ENCODE measurements at places on chromosomes 7 and 10.
A peak's percentile ranks its signal among the peaks of the same experiment; 100 is the strongest.

DNA sequence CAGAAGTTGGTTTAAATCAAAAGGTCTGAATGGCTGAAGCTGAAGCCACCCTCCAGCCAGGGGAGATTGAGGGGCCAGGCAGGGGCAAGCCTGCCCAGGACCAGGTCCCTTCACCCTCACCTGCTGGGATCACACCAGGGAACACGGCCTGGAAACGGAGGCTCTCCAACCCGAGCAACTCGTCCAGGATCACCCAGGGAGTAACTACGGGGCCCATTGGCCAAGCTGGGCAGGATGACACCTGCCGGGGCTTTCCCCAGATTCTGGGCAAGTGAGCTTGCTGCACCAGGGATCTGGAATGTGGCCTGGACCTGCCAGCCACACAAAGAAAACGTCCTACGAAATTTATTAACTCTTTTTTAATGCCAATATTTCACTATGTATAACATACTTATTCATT, 30.4 kb upstream of the PPP2R2D start:
- no peak for DNase-seq

- DNase-seq: peak; percentile 50
These were observed 97.4 kb upstream of the PIK3CG start for GRCh38 chr7:106767498-106768323.

GRCh38 chr10:82738592-82738991, 863.6 kb downstream of the NRG3 start:
- no peak for DNase-seq

DNA sequence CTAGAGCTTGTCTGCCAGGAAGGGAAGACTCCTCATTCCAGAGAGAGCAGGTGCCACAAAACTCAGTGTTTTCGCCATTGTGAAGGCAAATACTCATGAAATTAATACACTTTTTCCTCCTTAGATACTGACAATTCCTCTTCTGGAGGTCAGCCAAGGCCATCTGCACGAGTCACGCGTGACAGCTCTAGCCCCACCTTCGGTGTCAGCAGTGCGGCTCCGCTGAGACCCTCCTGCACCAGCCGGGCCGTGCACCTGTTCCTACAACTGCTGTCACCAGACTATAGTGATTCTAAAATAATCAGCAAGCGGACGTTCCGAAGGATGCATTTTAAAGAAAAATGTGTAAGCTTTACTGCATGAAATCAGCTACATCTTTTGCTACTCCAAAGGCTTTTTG, 127.7 kb downstream of the DIP2C start:
- no peak for DNase-seq

DNA sequence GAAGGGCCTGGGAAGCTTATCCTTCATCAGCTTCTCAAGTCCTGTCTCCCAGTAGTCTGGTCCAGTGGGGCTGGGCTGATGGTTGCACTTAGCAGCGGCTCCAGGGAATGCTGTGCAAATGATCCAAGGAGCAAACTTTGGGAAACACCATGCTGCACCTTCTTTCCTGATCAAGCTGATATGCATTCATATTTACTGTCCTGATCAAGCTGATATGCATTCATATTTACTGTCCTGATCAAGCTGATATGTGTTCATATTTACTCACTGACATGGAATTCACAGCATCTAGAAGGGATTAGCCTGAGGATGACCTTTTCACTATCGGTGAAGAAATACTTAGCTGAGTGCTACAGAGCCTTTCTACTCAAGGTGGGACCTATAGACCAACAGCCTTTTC, 330.7 kb downstream of the BMPER start:
- DNase-seq: no peak

- DNase-seq: peak; percentile 32
These were observed 664.0 kb downstream of the XPNPEP1 start for GRCh38 chr10:109259293-109259692.

DNA sequence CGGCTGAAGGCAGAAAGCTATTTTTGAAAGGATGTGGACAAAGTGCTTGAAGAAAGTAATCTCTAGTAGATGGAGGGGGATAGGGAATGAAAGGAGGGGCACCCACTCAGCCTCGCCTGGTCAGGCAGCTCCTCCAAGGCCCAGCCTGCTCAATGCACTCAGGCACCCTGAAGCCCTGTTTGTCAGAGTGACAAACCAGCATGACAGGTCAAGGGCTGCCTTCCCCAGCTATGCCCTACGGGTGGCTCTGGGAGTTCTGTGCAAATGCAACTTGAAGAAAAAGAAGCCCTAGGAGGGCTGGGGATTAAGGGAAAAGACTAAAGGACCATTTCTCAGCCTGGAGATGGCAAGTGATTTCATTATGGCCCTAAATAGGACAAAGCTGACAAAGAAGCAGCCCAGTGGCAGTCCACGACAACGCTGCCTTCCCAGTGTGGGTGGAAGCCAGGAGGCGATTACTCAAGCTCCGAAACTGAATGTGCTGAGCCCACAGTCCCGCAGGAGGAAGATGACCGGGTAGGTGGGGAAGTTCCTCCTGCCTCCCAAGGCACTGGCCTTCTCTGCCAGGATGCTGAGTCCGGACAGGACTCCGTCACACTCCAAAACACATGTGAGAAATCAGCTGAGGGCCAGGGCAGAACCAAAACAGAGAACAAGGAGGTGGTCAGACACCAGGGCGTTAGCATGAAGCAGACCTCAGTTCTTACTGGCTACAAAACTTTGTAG, 16.3 kb downstream of the LIPA start:
- peak; percentile 82 for DNase-seq

- peak; percentile 63 for DNase-seq
These were observed 1.1 kb upstream of the TNS3 start for GRCh38 chr7:47582764-47583738.

- no peak for DNase-seq
These were observed 69.4 kb downstream of the FAM204A start for GRCh38 chr10:118272767-118273166.

GRCh38 chr10:1411956-1412355, 325.4 kb downstream of the ADARB2 start:
- DNase-seq: no peak

GRCh38 chr10:5902511-5903274, 12.7 kb downstream of the FBH1 start:
- DNase-seq: no peak

GRCh38 chr10:101495324-101495925, 92.6 kb downstream of the POLL start:
- peak; percentile 9 for DNase-seq

- DNase-seq: peak; percentile 59
These were observed 18.9 kb downstream of the SGMS1 start for GRCh38 chr10:50604809-50605208.

DNA sequence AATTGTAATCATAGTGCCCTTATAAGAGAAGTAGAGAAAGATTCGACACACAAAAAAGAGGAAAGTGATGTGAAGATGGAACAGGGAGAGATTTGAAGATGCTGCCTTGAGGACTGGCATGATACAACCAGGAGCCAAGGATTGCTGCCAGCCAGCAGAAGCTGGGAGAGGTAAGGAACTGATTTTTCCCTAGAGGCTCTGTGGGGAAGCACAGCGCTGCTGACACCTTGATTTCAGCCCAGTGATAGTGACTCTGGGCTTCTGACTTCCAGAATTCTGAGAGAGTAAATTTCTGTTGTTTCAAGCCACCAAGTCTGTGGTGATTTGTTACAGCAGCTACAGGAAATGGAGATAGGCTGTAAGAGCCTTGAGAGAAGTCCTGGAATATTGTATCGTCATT, 98.2 kb downstream of the RAB11FIP2 start:
- no peak for DNase-seq

DNA sequence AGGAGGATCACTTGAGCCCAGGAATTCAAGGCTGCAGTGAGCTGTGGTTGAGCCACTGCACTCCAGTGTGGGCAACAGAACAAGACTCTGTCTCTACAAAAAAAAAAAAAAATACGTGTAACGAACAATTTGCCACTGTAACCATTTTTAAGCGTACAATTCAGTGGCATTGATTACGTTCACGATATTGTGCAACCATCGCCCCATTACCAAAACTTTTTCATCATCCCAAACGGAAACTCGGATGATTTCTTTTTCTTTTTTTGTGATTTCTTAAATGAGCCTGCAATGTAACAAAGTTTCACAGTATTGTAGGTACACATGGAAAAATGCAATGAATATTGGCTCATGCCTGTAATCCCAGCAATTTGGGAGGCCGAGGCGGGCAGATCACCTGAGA, 9.5 kb downstream of the GRIFIN start:
- no peak for DNase-seq

- no peak for DNase-seq
These were observed 85.7 kb downstream of the LRGUK start for GRCh38 chr7:134212576-134213546.

- no peak for DNase-seq
These were observed 22.9 kb downstream of the PIK3AP1 start for GRCh38 chr10:96697438-96697837.

DNA sequence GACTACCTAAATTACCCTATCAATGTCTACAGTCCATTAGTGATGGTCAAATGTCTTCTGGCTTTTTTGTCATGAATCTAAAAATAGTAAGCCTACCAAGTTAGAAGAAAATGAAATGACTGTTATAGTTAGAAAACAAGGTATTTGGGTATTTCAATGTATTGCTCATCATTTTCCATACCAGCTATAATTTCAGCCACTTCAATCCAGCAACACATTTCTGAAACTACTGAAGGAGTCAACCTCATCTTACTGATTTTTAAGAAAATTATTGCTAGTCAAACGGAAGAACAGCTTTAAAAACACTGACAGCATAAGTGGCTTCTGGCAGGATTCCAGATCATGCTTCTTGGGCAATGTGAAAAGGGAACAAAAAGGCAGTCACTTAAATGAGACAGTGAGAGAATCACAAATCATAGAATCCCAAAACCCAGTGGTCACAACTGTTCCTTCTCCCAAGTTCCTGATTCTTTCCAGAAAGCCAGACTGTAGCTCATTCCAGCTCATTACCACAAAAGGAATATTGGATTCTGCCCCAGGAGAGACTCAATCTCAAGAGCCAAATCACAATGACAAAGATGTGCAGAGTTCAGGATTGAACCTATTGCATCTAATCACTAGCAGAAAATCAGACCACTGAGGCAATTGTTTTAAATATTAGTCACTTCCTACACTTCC, 61.2 kb upstream of the LRRN3 start:
- peak; percentile 49 for DNase-seq

GRCh38 chr10:7157091-7157490, 253.7 kb downstream of the SFMBT2 start:
- no peak for DNase-seq

DNA sequence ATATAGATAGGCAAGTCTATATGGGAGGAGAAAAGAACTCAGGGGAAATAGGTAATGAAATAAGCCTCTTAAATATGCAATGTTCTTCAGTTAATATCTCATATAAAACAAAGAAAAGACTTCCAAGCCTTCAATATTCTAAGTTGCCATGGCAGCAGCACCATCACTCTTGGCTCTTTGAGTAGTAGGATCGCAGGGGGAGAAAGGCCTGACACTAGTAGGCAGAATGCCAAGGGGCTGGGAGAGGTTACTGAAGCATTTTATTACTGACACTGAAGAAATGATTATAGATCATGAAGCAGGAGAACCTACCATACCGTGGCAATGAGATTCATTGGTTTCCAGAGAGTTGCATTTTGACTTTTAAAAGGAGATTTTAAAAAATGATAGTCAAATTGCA, 193.9 kb downstream of the NXPH1 start:
- DNase-seq: no peak

- DNase-seq: peak; percentile 75
These were observed 70.3 kb upstream of the GSDME start for GRCh38 chr7:24827589-24827988.

DNA sequence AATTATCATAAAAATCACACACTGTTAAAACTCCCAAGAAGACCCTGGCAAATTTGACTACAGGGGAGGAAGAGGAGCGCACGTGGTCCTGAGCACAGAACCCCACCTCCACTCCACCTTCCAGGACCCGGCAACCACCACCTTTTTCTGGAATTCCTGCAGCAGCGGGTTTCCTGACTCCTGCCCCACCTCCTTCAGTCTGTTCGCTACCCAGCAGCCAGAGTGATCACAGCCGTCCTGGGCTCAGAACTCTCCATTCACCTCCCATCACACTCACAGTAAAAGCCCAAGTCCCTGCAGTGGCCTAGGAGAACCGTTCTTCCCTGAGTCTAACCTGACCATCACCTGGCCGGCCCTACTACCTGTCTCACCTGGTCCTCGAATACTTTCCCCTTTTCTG, 107.4 kb upstream of the FAM204A start:
- DNase-seq: no peak

DNA sequence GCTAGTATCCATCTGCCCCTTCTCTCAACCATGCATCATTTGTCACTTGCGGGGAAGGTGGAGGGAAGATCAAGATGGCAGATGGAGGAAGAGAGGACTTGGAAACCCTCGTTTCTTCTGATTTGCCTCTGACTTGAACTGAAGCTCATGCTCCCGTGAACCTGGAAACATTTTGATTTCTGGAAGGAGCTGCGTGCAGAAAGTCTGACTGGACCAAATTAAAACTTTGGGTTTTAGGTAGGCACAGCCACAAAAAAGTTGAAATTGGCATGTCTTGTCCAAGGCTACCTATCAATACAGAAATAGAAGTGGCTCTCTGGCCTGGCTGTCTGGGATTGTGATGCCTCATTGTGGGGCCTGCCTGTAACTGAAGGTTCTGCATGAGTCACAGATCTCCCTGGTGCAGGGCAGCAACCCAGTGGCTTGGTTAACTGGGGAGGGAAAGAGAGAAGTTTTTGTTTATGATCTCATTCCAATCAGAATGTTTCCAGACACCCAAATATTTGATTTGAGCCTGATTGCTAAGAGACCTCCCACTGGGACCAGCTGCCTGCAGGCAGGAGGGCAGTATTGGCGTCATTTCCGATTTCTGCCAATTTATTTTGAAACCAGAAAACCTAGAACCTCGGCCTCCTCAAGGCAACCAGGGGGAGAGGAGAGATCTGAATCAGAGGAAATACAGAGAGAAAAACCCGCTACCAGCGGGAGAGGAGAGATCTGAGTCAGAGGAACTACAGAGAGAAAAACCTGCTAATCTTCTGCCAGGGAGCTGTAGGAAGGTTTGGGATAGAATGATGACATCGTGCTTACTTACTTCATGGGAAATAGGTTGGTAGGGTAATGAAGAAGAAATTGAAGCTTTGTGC, 363.6 kb downstream of the ANKRD30A start:
- peak; percentile 39 for DNase-seq

DNA sequence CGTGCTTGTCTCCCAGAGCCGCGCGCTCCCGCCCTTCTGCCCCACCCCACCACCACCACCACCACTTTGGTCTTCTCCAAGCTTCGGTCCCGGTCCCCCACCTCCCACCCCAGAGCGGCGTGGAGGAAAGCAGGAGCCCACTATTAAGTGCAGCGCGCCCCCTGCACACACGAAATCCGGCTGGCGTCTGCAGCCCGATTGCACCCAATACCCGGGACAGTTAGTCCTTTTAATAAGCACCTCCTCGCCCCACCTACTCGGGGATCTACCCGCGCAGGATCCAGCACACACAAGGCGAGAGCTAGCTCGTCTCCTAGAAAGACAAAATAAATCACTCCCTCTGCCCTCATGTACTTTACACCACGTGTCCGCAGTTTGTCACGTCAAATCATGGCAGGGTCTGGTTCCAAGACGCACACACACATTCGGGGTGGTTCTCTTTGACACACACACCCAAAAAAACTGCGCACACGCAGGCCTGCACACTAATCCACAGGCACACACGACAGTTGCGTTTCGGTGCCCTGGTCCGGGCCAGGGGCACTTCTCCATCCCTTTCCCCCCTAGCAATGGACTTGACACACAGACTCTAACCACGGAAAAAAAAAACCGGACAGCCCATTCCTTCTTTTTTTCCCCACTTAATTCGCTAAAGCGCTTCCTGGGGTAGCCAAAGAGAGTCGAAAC, 1.6 kb downstream of the SFMBT2 start:
- no peak for DNase-seq
